Activated CD8-positive, alpha-beta T cell treated with anti-CD3 and anti-CD28 coated beads, Interleukin-2, amount 10 ng/mL, durations not matched to agents 7 days and 5 days (primary cell): ENCODE measurements at places on chromosomes 11 and 22. TPM values are rescaled to one million over a fixed set of nuclear protein-coding genes. Genes with fewer than 3 reads are reported as not detected.

GRCh38 chr11:61347916-61348461 is 13.7 kb downstream of the CYB561A3 start:
- H3K4me3 ChIP-seq: no peak overlapping the region
- no peaks in the 10 kb centered on the region for H3K27me3 ChIP-seq
- DNase-seq: no peak
- H3K36me3 ChIP-seq: peaks cover 19% of the 10 kb centered on the region
- no peak overlapping the region for H3K27ac ChIP-seq

Gene SAA4
- not detected for total RNA-seq

DNA sequence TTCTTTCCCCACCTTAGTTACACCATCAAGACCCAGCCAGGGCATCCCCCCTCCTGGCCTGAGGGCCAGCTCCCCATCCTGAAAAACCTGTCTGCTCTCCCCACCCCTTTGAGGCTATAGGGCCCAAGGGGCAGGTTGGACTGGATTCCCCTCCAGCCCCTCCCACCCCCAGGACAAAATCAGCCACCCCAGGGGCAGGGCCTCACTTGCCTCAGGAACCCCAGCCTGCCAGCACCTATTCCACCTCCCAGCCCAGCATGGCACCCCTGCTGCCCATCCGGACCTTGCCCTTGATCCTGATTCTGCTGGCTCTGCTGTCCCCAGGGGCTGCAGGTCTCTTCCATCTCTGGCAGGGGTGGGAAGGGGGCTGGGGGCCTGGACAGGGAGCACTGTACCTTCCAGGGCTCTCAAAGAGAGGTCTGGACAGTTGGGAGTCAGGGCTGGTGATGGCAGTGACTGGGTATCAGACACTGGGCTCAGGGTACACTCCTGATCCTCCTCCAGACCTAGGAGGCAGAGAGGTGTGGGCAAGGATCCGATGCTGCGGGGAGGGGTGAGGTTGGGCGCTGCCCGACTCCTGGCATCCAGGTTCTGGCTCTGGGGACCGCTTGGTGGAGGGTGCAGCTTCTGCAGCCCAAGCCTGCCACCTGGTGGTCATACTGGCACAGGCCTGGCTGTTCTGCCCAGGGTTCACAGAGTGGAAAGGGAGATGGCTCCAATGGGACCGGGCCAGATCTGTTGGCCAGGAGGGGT is at the start of gene UPK2:
TSS of gene UPK2 (plus strand) at position 205 of the 753 bp plus-strand sequence. CDS start at position 258, 53 bp downstream.
- peaks cover 5% of the 10 kb centered on the region for H3K4me1 ChIP-seq
- H3K4me3 ChIP-seq: no peak within 1 kb of the TSS
- H3K36me3 ChIP-seq: no peaks in the 10 kb centered on the region
- H3K27ac ChIP-seq: no peak within 1 kb of the TSS
- DNase-seq: peak; percentile 91

GRCh38 chr11:25859776-25860175 is 472.2 kb upstream of the ANO3 start:
- H3K4me1 ChIP-seq: no peaks in the 10 kb centered on the region
- no peak for DNase-seq
- no peaks in the 10 kb centered on the region for H3K36me3 ChIP-seq
- no peak overlapping the region for H3K27ac ChIP-seq
- H3K4me3 ChIP-seq: no peak overlapping the region
- H3K27me3 ChIP-seq: no peaks in the 10 kb centered on the region

- no peaks in the 10 kb centered on the region for H3K27me3 ChIP-seq
- no peak overlapping the region for H3K27ac ChIP-seq
- H3K4me3 ChIP-seq: no peak overlapping the region
- H3K4me1 ChIP-seq: peaks cover 6% of the 10 kb centered on the region
- no peak for DNase-seq
- H3K36me3 ChIP-seq: no peaks in the 10 kb centered on the region
Measured at GRCh38 chr22:21713428-21714058, 22.1 kb downstream of the YPEL1 start.

DNA sequence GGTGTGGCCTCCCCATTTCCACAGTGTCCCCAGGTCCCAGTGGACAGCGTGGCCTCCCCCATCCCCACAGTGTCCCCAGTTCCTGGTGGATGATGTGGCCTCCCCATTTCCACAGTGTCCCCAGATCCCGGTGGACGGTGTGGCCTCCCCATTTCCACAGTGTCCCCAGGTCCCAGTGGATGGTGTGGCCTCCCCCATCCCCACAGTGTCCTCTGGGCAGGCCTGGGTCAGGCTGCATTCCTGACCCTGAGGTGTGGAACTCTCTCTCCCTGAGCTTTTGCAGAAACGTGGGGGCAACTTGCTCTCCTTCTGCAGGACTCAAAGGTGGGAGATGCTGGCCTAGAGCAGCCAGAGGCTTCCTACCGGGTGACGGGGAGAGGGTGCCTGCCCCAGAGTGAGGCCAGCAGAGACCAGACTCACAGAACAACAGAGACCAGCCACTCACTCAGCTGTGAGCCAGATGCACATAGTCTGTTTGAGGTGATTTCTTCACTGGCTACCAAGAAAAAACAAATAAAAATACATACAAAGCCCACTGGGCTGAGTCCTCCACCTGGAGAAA is 85.8 kb upstream of the FGF3 start:
- no peak for DNase-seq
- no peaks in the 10 kb centered on the region for H3K36me3 ChIP-seq
- no peaks in the 10 kb centered on the region for H3K4me1 ChIP-seq
- H3K4me3 ChIP-seq: no peak overlapping the region
- peaks cover 2% of the 10 kb centered on the region for H3K27me3 ChIP-seq
- H3K27ac ChIP-seq: no peak overlapping the region

DNA sequence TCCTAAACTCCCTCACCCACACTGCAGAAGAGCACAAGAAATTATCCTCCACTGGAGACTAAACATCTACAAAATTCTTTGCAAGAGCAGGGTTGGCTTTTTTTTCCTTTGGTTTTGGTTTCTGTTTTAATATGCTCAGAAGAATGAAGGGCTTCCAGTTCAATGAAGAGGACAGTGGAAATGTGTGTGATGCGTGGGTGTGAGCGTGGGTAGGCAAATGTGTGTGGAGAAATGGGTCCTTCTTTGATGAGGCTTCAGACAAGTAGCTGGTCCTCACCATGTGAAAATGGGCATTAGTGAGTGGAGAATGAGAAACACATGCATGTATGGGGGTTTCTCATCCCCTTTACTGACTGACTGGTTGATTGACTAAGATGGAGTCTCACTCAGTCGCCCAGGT is 263.3 kb upstream of the SYN3 start:
- no peaks in the 10 kb centered on the region for H3K36me3 ChIP-seq
- no peak overlapping the region for H3K27ac ChIP-seq
- H3K4me3 ChIP-seq: no peak overlapping the region
- DNase-seq: no peak
- H3K27me3 ChIP-seq: no peaks in the 10 kb centered on the region
- H3K4me1 ChIP-seq: no peaks in the 10 kb centered on the region

DNA sequence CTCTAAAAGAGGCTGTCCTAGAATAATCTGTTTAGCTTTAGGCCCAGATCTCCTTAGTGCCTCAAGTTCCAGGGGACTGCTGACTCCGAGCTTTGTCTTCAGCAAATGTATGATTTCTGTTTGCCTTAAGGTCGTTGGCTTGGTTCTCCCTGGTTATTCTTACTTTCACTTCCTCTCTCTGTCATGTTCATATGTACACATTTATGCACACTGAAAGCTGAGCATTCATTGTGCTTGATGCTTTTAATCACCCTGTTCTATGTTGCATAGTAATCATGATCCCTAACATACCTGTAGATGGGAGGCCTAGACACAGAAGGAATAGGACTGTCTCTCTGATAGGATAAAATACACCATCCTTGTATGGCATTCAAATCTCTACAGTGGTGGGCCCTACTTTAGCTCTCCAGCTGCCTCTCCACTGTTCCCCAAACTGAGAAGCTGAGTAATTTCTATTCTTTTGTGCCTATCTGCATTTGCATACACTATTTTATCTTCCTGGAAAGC is 7.2 kb downstream of the PPFIBP2 start:
- H3K36me3 ChIP-seq: no peaks in the 10 kb centered on the region
- peaks cover 31% of the 10 kb centered on the region for H3K4me1 ChIP-seq
- no peak overlapping the region for H3K4me3 ChIP-seq
- H3K27me3 ChIP-seq: peaks cover 6% of the 10 kb centered on the region
- no peak for DNase-seq

DNA sequence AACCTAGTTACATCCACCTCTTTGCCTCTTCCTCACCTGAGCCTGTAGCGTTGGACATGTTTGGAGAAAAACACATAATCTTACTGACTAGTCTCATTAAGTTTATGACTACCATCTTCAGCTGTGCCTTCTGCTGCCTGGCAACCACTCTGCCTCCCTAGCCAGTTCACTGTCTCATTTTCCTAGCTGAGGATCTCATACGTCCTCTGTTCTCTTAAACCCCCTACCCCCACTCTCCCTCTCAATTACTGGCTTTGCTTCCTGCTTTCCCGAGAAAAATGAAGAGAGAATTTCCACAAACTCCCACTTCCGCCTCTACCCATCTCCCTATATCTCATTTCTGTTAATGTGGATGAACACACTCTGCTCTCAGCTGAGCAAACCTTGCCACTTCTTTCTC is 239.3 kb upstream of the POU2AF2 start:
- H3K4me3 ChIP-seq: no peak overlapping the region
- H3K27ac ChIP-seq: no peak overlapping the region
- H3K4me1 ChIP-seq: no peaks in the 10 kb centered on the region
- no peaks in the 10 kb centered on the region for H3K36me3 ChIP-seq
- H3K27me3 ChIP-seq: peaks cover 6% of the 10 kb centered on the region
- no peak for DNase-seq

- H3K27me3 ChIP-seq: no peaks in the 10 kb centered on the region
- H3K36me3 ChIP-seq: no peaks in the 10 kb centered on the region
- H3K4me3 ChIP-seq: no peak overlapping the region
- H3K27ac ChIP-seq: no peak overlapping the region
Measured at GRCh38 chr11:61133956-61134662, 27.1 kb downstream of the VPS37C start.

DNA sequence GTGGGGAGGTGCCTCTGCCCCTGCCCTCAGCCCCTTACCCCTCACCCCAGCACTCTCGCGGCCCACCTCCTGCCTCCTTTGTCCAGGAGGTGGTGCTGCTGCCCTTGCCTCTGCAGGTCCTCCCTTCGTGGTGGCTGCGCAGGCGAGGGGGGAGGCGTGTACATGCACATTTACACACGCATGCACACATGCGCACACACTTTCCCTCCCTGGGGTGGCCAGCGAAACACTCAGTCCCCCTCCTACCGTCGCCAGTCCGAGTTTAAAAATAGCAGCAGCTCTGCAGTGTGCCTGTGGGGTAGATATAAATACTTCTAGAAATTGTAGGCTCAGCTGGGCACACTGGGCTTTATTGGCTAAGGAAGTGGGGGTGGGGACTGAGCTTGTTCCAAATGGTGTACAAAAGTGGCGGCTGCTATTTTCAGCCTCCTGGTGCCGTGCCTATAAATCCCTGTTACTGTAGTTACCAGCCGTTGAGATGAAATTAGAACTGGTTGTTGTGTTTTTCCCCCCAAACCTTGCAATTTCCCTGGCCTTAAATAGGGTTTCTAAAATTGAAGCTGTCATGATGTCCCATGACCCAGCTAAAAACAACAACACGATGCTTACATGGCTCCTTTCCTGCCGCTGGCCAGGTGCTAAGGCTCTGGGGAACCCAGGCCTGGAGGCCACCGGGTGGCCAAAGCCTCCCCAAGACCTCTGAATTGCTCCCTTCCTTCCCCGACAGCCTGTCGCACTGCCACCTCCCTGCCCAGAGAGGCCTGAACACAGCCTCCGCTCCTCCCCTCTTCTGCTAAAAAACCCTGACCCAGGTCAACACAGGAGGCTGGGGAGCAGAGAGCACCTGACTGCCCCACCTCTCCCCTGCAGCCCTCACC is 12.4 kb downstream of the PICK1 start:
- H3K4me3 ChIP-seq: no peak overlapping the region
- DNase-seq: no peak
- H3K4me1 ChIP-seq: no peaks in the 10 kb centered on the region
- no peaks in the 10 kb centered on the region for H3K27me3 ChIP-seq
- H3K36me3 ChIP-seq: peaks cover 3% of the 10 kb centered on the region
- no peak overlapping the region for H3K27ac ChIP-seq

DNA sequence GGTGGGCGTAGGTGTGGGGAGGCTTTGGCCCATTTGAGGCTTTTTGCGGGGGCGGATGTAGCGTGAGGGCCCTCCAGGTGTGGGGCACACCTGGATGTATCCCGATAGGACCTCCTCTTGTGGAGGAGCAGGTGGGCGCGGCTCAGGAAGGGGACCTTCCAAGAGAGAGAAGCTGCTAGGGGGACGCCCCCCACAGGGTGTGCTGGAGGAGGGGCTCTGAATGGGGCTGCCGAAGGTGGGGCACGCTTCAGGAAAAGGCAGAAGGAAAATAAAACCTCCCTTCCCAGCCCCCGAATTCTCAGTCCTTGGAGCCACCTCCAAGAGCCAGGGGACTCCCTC is 621 bp downstream of the SGSM1 start:
- peaks cover 7% of the 10 kb centered on the region for H3K4me1 ChIP-seq
- no peak overlapping the region for H3K27ac ChIP-seq
- peaks cover 8% of the 10 kb centered on the region for H3K27me3 ChIP-seq

- H3K36me3 ChIP-seq: peaks cover 18% of the 10 kb centered on the region
- H3K4me3 ChIP-seq: no peak overlapping the region
- no peaks in the 10 kb centered on the region for H3K27me3 ChIP-seq
- H3K4me1 ChIP-seq: peaks cover 16% of the 10 kb centered on the region
- no peak overlapping the region for H3K27ac ChIP-seq
Measured at GRCh38 chr11:96045622-96046456, 121.9 kb upstream of the MTMR2 start.
